Epithelial cell of esophagus (primary cell): ENCODE measurements at places on chromosomes 7 and 10.

- no peak for DNase-seq
Measured at GRCh38 chr7:2478399-2478785, 2.2 kb upstream of the GRIFIN start.

GRCh38 chr10:100303724-100304319 lies 17.3 kb upstream of the BLOC1S2 start:
- peak; percentile 48 for DNase-seq

DNA sequence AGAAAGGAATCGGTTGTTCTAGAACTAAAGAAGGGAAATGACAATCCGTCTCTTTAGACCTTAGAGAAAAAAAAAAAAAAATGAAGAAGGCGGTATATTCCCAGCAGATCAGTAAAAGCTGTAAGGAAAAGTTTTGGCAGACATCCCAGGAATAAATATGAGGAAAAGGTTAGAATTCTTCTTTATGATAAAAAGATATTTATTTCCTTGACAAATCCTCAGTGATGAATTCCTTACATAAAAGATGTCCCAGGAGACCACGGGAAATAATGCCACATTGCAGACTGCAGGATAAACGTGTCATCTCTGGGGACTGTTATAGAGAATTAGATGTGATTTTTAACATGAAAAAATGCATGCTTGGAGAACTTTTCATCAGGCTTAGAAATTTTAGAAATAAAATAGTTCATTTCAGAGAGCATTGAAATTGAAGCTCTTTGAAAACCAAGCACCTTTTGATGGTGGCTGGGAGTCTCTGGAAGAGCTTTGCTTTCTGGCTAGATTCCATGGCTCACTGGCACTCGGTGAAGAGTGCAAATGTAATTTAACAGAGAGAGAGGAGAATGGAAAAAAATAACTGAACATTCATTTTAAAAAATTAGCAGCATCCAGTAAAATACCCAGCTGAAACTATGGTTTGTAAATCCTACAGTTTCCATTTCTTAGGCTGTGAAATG lies 98.2 kb downstream of the PRPF18 start:
- no peak for DNase-seq

DNA sequence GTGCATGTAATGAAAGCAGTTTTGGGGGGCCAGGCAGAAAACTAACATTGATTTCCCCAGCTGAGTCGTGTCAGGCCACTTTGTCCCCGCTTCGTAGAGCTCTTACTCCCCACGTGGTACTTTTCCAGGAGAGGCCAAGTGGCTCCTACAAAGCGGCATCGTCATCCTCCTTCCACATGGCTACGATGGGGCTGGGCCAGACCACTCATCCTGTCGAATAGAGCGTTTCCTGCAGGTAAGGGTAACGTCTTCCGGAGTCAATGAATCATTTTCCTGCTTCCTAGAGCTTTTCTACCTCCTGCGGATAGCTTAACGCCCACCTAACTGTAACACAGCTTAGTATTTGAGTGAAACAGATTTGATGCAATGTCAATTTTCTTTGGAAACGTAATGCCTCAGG lies 21.7 kb upstream of the SEC61A2 start:
- no peak for DNase-seq

- peak; percentile 16 for DNase-seq
Measured at GRCh38 chr7:69115788-69116187, 482.5 kb upstream of the AUTS2 start.

DNA sequence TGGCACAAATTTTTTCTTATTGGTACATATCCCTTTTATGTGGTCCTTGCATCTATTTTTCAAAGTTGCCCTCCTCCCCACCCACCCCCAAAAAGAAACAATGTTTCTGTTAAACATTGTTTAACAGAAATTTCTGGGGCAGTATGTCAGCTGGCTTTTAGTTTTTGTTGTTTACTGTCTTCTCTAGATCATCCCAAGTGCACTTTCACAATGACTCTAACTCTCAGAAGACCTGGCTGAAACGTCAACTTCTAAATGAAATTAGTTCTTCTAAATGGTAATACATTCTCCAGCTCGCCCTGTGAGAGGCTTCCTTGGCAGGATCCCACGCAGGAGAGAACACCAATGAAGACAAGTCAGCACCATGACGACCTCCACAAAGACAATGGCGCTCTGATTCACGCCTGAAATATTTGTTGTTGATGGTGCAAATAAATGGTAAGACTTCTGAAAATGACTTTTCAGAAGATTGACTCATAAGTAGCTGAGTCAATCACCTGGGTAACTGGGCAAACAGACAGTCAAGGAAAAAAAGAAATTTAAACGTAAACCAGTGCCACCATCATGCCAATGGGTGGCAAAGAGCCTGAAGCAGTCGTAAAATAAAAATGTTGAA lies 293.7 kb downstream of the FZD1 start:
- DNase-seq: peak; percentile 98

- DNase-seq: peak; percentile 64
Measured at GRCh38 chr7:128322040-128322643, 21.6 kb downstream of the RBM28 start.

- no peak for DNase-seq
Measured at GRCh38 chr10:100362570-100363496, 15.8 kb downstream of the SCD start.

- DNase-seq: no peak
Measured at GRCh38 chr10:107059068-107059804, 105.3 kb downstream of the SORCS1 start.

- DNase-seq: no peak
Measured at GRCh38 chr10:132833421-132834111, 47.6 kb upstream of the NKX6-2 start.

- no peak for DNase-seq
Measured at GRCh38 chr10:17444388-17444714, 10.0 kb downstream of the ST8SIA6 start.

DNA sequence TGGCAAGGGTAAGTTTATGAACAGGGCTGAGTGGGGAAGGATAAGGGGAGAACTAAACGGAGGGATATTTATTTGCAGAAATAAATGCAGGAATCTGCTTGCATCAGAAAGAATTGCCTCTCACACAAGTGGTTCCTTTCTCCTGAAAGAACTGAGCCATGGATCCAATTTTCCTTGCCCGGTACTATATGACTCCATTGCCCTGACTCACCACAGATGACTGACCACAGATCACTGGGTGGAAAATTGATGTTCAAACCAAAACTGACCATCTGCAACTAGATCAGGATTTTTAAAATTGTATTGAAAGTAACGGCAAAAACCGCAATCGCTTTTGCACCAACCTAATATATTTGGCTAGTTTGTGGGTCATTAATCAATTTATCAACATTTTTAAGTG lies 6.2 kb upstream of the MACC1 start:
- DNase-seq: no peak

GRCh38 chr10:97838091-97838490 lies 11.6 kb upstream of the GOLGA7B start:
- no peak for DNase-seq

- DNase-seq: no peak
Measured at GRCh38 chr10:114167985-114168384, 6.0 kb downstream of the CCDC186 start.

DNA sequence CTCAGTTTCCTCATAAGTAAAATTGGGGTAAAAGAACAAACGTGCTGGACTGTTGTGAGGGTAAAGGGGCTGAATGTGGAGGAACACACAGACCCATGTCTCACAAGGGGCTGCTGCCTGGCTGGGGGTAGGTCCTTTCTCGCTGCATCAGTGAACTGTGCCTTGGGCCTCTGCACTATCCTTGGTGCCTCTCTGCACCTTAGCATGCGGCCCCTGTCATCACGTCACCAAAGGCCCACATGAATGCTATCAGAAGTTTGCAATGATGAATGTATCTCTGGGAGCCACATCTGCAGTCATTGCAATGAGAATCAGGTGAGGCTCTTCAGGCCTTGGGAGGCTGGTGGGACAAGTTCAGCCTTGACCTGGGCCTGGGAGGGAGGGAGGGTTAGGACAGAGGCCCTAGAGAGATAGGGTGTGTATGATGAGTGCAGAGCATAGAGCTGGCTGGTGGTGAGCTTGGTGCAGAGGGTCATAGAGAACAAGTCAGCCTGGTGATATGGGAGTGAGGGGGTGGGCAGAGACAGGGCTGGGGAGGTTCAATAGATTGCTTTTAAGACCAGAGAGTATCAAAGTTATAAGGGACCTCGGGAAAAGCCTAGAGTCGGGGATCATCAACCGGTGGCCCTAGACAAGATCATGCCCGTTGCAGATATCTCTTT lies 308.4 kb downstream of the RPS24 start:
- DNase-seq: no peak

GRCh38 chr10:91206427-91206826 lies 14.0 kb upstream of the PCGF5 start:
- DNase-seq: no peak

DNA sequence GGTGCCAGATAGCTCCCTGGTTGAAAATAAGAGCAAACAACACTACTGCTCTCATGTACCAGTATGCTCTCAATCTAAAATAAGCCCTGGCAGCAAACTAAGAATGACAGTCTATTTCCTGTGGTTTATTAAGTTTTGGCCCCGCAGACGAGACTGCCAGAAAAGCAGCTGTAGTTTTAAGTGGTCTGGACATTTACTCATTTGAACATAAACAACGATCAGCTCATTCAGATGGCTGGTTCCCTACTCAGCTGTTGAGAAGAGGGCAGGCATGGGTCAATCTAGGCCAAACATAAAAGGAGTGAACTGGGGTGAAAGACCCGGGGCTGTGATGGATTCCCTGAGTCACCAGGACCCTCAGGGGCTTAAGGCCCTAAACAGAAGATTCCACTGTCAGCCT lies 4.5 kb downstream of the TRIL start:
- no peak for DNase-seq

DNA sequence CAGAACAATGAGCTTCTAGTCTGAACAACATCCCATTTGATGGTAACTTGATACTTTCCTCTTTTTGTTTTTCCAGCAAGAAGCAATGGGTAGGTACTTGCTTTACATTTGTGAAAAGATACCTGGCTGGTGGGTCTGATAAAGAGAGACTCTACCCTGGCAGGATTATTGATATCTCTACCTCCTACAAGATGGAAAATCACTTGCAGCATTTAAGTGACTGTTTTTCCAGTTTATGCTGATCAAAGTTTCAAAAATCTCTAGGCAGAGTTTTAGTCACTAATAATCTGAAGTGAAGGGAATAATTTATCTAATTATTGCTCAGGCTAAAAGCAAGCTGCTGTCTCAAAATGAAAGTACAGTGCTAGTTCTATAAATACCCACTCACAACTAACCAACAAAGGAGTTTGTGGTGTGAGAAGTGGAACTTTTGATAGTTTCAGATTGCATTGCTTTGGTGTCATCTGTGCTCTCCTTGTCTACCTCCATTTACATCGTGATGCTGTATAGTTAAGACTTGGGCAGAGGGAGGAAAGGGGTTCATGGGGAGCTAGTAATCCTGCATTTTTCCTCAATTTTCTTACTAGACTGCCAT lies 86.0 kb upstream of the ANKRD1 start:
- no peak for DNase-seq

GRCh38 chr10:118520116-118520742 lies 75.2 kb downstream of the PRLHR start:
- DNase-seq: no peak

DNA sequence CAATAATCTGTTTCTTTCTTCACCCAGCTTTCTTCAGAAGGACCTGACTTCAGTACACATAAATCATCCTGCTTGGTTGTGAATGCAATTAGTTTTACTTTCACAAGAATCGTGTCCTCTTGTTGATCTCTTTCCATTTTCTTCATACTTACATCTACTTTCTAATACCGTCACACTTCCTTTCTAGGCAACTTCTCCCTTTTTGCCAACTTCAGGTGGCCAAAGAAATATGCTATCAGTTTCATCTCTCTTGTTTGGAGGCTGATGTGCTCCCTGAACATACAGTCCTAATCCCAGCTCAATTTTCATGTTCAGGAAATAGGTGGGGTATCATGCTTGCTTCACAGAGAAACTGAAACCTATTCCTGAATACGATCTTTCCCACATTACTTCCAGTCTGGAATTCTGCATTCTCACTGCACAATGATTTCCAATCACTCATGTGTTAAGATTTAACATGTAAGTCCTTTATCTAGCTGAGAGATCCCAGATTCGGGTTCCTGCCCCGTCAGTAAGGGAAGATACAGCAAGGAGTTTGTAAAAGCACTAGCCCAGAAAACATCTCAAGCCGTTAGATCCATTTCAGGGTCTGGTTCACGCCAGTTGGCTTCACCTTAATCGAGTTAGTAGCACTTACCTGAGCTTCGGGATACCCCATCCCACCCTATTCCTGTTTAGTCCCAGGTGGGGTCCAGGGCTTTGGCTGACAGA lies 994 bp downstream of the SLC25A28 start:
- peak; percentile 15 for DNase-seq

DNA sequence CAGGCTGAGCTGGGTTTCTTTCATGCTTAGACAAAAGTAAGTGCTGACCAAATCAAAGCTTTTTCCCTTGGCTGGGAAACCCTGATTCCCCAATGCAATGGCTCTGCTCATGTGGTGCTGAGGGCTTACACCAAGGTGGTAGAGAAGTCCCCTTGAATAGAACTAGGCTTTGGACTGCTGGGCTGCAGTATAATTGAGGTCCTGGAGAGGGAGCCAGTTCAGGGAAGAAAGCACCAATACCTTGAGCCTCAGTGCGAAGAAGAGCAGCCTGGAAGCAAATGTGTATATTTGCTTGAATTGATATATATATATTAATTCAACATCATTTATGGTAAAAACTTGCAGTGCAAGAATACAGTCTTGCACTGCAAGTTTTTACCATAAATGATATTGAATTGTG lies 391.1 kb downstream of the RPS24 start:
- no peak for DNase-seq

DNA sequence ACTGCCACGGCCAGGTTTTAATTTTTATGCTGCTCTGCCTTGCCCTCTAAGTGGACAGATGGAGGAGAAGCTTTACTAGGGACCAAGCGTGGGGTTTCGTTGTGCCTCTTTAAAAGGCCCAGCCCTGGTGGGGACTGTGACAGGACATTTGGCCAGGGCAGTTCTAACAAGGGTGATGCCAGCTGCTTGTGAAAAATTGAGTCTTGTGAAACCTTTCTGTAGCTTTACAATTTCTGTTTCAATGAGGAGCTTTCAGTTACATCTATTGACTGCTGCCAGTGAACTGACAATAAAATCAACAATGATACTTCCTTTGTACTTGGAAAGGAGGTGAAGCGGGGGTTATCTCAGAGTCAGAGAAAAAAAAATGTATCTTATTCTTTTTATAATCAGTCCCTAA lies 233.1 kb upstream of the CSTF2T start:
- DNase-seq: no peak

- no peak for DNase-seq
Measured at GRCh38 chr7:37357637-37357996, 91.0 kb downstream of the ELMO1 start.

GRCh38 chr10:111990734-111991133 lies 192.8 kb downstream of the GPAM start:
- no peak for DNase-seq

DNA sequence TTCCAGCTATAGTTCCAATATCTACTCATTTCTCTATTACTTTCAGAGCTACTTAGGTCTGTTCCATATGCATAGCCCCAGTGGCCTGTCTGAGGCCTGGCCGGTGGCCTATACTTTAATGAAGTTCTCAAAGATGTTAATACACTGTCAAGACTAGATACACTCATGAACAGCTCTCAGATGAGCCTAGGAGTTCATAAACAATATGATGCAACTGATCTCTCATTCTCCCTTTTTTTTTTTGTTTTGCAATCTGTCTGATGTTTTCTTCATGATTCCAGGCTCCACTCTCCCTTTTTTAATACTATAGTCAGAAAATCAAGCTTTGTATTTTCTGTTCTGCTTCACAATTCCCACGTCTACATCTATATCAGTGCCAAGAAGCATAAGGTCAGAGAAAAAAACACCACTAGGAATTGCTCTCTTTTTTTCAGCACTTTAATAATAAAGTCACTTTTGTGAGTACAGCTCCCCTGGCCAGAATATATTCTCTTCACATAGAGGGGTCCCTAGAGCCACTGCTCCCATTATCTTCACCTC lies 321.0 kb downstream of the C7orf25 start:
- DNase-seq: no peak

GRCh38 chr10:75827587-75828021 lies 396.2 kb downstream of the LRMDA start:
- DNase-seq: no peak
